ENCODE measurements at places on chromosomes 1 and 21.

DNA sequence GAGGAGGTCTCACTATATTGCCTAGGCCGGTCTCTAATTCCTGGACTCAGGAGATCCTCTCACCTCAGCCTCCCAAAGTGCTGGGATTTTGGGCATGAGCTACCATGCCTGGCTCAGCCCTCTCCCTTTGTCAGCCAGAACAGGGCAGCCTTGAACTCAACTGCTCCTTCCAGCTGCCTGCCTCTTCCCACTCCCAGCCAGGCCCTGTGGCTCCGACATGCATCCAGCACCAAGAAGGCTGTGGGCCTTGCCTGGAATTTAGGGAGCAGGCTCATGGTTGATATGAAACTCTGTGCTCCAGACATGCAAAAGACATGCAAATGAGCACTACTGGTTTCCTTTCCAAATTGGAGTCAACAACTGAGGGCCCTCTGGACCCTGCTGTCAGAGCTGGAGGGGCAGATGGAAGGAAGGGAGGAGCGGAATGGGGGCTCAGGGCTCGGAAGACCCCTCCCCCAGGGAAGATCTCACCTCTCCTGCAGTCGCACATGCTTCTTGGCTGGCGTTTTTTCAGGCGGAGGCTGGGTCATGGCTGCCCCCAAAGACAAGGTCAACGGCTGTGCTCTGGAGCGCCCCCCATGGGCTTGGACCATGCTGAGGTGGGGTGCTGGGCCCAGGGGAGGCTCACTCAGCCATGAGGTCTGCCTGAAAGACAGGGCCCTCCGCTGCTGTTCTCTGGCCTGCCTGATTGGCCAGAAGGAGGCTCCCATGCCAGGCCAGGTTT is 1.4 kb downstream of the PTPN7 start:
- DNase-seq, result no peak

DNA sequence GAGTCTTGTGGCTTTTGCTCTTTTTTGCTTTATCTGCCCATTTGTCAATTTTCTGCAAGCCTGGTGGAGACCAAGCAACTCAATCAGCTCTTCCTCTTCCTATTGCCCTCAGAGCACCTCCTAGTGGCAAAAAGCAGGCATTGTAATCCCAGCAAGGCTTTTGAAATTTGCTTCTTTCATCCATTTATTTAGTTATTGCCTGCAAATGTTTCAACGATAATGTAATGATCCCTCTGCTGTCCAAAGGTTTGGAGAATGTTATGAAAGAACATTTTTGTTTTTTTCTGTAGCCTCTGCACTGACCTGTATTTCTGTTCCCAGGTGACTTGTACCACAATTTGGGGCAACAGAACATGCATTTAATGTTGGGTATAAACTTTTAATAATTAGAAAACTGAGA is 127.8 kb downstream of the GABPA start:
- no peak for DNase-seq

- no peak for DNase-seq
Measured at GRCh38 chr1:143660354-143660941, 311.3 kb downstream of the FAM72C start.

DNA sequence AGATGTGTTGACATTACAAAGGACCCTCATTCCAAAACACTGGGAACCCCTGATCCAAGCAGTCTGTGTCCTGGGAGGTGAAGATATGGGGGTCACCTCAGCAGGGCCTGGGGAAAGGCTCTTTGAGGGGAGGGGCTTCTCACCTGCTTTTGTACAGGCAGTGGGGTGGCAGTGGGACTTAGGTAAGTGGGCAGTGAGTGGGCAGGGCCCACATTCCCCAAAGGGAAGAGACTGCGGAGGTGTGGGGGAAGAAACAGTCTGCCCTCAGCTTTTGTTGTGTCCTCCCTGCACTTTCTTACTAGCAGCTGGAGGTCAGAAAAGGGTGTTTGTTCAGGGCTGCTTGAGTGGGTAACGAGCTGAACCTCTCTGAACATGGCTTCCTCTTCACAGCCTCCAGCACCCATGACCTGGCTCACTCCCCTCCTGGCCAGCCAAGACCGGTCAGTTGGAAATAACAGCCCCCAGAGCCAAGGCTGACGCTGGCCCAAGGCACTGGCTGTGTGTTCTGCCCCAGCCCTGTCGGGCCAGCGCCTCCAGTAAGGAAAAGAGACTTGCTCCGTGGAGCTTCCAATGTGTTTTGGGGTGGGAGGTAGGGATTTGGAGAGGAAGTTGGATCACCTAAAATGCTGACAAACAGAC is 173.5 kb downstream of the PSMG1 start:
- DNase-seq, result no peak

DNA sequence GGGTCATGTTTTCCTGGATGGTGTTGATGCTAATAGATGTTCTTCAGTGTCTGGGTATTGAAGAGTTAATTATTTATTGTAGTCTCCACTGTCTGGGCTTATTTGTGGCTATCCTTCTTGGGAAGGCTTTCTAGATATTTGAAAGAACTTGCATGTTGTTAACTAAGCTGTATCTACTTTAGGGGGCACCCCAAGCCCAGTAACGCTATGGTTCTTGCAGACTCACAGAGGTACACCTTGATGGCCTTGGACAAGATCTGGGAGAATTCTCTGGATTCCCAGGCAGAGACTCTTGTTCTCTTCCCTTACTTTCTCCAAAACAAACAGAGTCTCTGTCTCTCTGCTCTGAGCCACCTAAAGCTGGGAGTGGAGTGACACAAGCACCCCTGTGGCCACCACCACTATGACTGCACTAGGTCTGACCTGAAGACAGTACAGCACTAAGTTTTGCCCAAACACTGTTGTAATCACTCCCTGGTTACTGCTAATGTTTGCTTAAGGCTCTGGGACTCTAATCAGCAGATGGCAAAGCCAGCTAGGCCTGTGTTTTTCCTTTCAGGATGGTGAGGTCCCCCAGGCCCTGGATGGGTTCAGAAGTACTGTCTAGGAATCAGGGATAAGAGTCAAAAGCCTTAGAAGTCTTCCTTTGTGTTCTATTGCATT is 76.5 kb upstream of the C1orf21 start:
- no peak for DNase-seq
